Upper lobe of right lung (tissue), 1 donor: ENCODE measurements at places on chromosomes 1 and 21.

DNA sequence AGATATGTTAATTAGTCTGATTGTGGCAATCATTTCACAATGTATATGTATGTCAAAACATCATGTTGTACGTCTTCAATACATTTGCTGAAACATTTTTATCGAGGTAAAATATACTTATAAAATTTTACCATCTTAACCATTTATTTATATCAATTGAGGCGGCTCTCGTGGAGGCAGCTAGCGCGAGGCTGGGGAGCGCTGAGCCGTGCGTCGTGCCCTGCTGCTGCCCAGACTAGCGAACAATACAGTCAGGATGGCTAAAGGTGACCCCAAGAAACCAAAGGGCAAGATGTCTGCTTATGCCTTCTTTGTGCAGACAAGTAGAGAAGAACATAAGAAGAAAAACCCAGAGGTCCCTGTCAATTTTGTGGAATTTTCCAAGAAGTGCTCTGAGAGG is 202.5 kb upstream of the PBX1 start:
- DNase-seq, result no peak

- no peak for DNase-seq
Observed at GRCh38 chr1:162060314-162060713, 9.2 kb upstream of the NOS1AP start.

DNA sequence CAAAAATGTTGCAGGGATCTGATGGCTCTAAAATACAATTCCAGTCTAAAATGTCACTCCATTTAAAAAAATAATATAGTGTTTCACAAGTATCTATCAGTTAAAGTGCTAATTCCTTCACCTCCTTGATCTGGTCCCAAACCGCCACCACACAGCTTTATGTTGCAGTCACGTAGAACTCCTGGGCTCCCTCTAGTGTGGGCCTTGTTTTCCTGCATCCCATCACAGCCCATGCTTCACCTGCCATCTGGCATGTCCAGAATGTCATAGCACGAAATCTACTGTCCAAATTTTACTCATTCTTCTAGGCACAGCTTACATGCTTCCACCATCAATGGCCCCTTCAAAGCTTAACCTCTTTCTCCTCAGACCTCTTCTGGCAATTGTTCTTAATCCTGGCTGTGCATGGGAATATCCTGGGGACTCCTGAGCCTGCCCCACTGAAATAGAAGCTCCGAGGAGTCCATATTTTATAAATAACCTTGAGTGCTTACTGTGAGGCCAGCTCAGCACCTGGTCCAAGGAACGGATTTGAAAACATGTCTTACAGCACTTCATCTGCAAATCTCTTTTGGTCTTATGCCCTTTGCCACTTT is 15.5 kb downstream of the FYB2 start:
- no peak for DNase-seq

DNA sequence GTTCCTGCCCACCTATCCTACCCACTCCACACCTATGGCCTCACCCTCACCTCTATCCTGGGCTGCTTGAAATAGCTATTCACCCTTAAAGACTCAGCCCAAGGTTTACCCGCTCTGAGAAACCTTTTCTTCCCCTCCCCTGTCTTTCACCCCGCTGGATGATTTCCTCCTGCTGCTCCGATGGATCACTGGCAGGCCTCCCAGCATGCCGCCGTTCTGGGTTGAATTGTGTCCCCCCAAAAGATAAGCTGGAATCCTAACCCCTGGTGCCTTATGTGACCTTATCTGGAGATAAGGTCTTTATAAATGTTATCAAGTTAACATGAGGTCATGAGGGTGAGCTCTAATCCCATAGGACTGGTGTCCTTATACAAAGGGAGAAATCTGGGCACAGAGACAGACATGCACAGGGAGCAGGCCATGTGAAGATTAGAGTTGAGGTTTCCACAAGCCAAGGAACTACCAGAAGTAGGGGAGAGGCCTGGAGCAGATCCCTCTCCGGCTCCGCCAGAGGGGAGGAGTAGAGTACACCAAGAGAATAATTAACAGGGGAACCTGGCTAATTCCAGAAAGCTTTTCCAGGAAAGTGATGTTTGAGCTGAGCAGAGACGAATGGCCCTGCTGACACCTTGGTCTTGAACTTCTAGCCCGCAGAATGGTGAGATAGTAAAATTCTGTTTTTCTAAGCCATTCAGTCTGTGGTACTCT is 110.0 kb upstream of the SERBP1 start:
- DNase-seq, result no peak

DNA sequence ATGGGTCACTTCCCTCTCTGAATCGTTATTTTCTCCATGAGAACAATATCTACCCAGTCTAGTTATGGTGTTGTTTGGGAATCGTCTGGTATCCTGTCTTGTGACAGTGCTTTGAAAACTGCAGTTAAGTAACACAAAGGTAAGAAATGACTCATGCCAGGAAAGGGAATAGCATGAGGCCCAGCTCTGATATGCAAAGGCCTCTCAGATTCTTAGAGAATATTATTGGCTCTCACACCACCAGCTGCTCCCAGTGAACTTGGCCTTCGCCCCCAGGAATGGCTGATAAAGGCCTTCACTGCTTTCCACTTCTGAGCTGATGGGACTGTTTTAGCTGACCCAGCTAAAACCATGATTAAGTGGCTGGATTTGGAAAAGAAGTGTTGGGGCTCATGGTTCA is 27.1 kb downstream of the NEK2 start:
- no peak for DNase-seq

- no peak for DNase-seq
Observed at GRCh38 chr1:228042508-228042907, 35.7 kb downstream of the WNT3A start.

GRCh38 chr1:16235944-16236510 is 956 bp downstream of the CPLANE2 start:
- DNase-seq, result peak; percentile 72

DNA sequence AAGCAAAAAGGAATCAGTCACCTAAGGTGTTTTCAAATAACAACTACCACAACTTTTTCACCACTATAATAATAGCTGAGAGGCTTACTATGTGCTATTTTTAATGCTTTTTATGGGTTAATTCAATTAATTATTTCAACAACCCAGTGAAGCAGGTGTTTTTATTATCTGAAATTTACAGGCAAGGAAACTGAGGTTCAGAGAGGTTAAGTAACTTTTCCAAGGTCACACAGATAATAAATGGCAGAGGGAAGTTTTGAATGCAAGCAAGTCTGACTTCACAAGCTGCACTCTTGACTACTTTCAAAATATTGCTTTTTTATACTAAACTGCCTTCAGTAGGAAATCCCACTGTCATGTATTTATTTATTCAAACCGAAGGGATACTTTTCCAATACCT is 4.2 kb upstream of the TMEM183A start:
- no peak for DNase-seq

GRCh38 chr1:51843948-51844347 is 34.6 kb downstream of the NRDC start:
- DNase-seq, result no peak

DNA sequence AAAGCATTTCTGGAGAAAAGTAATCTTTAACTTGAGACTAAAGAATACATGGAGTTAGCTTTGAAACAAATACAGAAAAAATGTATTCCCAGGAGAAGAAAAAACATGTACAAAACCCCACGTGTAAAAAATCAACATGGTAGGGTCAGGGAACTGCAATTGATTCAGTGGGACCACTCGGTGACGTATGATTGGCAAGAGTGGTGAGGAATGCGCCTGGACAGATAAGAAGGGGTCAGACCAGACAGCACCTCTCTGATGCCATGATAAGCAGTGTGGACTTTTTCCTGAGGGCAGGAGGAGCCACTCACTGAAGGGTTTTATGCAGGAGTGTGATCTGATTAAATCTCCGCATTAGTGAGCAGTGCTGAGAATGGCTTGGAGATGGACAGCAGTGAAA is 142.5 kb downstream of the DAB1 start:
- no peak for DNase-seq

DNA sequence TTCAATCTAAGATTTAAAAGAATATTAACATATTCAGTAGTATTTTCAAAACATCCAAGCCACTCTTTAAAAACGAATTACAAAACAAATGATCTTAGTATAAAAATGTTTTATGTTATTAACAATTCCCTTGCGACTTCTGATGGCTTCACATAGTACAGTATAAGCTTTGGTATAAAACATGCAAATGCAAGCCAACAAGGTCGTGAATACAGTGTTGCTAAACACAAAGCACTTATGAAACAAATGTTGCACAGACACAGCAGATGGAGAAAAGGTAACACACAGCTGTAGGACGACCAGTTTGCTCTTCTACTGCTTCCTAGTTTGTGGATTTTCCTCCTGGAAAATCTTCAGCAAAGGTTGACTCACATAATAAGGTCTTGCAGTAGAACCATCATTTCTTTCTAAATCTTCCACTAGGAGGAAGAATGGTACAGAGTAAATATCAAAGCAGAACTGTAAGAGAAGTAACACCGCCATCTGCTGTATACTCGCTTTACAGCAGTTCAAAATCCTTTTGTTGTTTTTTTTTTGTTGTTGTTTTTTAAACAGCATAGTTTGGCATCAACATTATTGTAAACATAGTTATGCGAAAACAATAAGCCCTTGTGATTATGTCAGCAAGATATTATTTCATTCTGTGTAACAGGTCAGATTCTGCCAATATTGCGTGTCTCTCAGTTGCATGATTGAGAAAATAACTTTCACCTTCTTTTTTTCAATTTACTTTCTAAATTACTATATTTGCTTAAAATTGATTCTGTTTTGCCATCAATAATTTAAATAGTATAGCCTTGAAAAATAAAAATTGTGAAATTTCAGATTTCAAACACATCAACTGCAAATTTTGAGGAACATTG is 69.5 kb downstream of the LHX8 start:
- no peak for DNase-seq

GRCh38 chr1:20555758-20556120 is 3.4 kb downstream of the FAM43B start:
- no peak for DNase-seq

DNA sequence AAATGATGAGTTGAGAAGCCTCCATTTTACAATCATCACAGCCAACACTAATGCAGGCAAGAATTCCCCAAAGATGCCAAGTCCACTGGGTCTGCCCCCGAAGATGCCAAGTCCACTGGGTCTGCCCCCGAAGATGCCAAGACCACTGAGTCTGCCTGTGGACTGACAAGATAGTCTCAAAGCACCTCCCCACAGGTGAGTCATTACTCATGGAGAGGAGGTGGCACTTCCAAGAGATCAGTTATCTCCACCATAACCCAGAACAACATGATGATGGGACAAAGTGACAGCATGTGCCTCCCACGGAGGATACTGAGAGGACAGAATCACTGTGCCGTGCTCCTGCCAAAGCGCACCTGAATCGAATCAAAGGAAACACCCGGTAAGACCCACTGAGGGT is 4.8 kb downstream of the PTTG1IP start:
- DNase-seq, result peak; percentile 8

DNA sequence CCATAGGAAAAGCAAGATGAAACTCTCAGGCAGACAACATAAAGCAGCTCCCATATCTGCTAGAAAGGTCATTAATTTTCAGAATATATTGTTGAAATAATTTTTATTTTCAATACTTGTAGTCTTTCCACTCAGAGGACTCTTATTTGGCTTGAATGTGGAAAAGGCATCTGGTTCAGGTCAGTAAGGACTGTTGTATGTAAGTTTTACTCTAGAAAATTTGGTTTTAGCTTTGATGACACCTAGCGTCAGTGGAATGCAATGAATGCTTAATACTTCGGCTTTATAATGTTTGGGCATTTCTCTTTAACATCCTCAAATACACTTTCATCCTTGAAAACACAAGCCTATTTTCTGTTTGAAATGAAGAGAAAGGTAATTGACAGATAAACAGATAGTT is 63.3 kb downstream of the LRRC40 start:
- no peak for DNase-seq

DNA sequence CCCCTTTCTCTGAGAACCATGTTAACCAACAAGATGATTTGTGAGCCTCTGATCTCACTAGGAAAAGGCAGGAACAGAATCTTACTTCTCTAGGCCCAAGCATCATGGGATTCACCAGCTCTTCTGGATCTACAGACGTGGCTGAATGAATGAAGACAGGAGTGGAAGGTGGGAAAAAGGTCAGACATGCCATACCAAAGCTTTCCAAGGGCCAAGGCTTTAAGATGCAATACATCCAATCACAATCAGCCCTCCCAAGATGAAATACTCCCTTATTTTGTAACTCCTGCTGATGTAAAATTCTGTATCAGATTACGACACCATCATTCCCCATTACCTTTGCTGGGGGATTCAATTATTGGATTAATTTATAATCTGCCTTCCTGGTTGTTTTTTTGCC is 80.9 kb downstream of the SSBP3 start:
- DNase-seq, result no peak

DNA sequence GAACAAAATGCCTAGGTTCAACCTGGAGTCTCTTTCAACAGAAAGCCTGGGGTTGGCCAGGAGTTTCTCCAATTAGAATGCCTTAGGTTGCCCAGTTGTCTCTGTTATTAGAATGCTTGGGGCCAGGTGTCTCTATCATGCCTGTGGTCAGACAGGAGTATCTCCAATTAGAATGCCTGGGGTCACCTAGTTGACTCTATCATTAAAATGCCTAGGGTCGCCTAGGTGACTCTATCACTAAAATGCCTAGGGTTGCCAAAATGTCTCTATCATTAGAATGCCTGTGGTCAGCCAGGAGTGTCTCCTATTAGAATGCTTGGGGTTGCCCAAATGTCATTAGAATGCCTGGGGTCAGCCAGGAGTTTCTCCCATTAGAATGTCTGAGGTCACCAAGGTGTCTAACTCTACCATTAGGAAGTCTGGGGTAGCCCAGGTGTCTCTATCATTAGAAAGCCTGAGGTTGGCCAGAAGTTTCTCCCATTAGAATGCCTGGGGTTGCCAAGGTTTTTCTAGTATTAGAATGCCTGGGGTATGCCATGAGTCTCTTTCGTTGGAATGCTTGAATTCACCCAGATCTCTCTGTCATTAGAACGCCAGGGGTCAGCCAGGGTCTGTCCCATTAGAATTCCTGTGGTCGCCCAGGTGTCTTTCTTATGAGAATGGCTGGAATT is 57.9 kb downstream of the RNF187 start:
- DNase-seq, result peak; percentile 3

- DNase-seq, result no peak
Observed at GRCh38 chr21:36964398-36964797, 2.1 kb downstream of the HLCS start.

GRCh38 chr1:227312361-227313025 is 5.8 kb downstream of the CDC42BPA start:
- no peak for DNase-seq

- DNase-seq, result peak; percentile 20
Observed at GRCh38 chr1:30535595-30536325, 187.6 kb downstream of the MATN1 start.

DNA sequence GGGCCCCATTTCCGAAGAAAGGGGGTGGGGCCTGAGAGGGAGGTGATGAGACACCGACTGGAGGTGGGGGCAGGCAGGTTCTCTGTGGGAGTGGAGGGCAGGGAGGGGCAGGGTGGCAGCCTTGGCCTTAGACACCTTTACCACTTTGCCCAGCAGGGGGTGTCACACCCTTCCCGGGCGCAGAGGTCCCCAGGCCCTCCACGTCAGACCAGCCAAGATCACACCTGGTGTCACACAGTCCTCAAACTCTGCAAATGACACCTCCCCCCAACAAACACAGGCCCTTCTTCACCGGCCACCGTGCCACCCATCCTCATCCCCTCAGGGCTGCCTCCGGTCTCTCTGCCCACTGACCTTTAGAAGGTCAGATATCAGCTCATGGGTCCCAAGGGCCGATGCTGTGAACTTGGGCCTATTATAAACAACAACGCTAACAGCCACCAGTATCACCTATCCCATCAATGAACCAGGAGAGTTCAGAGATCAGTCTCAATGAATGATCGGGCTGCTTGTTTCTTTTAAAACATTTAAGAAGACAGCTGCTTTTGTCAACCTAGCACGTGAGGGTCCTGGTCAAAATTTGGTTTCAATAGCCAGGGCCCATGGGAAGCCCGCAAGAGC is 103.9 kb downstream of the CASZ1 start:
- peak; percentile 87 for DNase-seq
